ENCODE measurements at places on chromosomes 6 and 20.

DNA sequence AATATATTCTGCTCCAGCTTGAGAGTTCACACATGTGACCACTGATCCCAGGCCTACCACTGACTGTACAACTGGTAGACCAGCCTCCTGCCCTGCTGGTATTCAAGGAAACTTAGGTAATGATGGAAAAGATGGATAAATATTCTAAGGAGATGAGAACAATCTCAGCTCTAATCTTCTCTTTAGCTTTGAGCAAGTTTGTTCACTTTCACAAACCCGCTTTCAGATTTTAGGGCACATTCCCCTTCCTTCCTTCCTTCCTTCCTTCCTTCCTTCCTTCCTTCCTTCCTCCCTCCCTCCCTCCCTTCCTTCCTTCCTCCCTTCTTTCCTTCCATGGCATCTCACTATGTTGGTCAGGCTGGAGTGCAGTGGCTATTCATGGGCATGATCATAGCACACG, 88.2 kb upstream of the PHACTR1 start:
- DNase-seq: no peak

DNA sequence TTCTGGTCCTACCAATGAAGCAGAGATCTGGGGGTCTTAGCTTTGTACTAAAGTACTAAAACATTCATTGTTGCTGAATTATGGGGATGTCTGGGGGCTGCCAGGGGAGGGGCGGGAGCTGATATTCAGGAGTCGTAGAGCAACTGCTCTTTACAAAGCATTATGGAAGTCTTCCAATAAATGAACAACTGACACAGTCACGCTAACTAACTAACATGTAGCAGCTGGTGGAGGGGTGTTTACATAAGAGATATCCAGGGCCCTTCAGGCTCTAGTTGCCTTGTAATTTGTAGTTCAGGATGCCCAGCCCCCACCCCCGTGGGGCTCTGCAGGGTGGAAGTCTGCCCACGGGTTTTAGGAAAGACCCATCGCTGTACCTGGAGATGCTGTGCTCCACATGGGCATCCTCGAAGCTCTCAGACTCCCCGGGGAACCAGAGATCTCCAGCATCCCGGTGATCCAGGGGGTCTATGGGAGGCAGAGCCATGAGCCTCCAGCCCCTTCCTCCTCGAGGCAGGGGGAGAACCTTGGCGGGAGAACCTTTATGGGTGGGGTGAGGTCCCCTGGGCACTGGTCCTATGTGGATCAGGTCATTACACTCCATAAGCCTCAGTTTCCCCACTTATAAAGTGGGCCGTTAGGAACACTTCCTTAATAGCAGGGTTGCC, 3.4 kb downstream of the TREM2 start:
- peak; percentile 74 for DNase-seq

- no peak for DNase-seq
Observed at GRCh38 chr20:23517719-23518118, 26.8 kb downstream of the CST8 start.

- DNase-seq: no peak
Observed at GRCh38 chr6:71114544-71114943, 157.7 kb upstream of the B3GAT2 start.

GRCh38 chr6:112938650-112939049, 591.5 kb downstream of the RFPL4B start:
- DNase-seq: no peak

DNA sequence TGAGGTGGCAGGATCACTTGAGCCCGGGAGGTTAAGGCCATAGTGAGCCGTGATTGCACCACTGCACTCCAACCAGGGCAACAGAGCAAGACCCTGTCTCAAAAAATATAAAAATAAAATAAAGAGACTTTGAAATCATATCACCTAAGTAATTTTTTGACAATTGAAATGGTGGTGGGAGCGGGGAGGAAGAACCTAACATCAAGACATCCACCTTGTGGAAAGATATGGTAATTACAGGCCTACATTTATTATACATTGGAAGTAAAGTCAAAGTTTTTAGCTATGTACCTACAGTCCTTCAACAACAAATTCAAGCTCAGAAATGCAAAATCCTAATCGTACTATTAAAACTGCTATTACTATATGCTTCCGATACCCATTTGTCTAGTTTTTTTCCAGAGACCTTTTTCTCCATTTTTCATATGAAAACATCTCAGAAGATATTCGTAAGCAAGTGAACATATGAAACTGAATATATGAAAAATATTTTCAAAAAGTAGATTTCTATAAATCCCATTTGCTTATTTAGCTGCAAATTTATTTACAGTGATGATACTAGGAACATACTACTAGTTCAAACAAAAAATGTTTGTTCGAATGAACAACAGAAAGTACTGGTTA, 83.3 kb downstream of the SYCP2 start:
- no peak for DNase-seq

DNA sequence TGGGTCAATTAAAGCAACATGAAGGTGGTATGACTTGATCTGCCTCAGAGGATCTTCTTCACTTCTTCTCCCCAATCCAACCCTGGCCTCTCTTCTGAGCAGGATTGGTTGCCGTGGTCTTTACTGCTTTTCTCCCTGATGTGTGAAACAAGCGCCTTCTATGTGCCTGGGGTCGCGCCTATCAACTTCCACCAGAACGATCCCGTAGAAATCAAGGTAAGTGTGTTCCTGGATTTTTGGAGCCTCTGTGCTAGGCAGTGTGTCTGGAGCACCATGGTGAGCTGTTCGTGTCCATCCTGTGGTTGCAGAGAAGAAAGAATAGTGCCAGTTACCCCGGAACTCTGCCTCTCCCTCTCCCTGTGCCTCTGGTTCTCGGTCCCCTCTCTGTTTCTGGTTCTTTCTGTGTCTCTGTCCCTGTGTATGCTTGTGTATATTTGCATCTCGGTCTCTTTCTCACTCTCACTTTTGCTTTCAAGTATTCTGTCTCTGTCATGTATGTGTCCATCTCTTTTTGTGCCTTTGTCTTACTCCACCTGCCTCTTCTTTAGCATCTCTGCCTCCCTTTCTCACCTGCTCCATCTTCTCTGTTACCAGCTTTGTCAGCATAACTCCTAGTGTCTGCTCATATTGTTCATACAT, 23.5 kb downstream of the TM9SF4 start:
- no peak for DNase-seq

DNA sequence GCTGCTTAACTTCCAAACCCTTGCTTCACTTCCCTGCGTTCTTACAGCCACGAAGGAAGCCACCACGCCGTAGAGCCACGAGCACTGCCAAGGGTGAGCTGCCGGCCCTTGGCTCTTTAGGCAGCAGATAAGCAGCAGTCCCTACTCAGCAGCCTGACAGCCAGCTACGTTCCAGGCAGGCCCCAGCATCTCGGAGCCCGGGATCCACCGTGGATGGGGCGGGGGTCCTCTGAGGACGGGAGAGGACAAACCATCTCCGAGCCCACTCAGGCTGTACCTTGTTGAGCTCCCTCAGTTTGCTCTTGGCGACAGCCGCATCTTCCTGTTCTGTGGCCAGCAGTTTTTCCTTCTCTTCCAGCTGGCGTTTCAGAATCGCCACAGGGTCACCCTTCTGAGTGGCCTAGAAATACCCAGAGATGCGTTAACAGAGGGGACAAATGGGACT, 40.5 kb downstream of the RRBP1 start:
- no peak for DNase-seq

GRCh38 chr6:43775535-43775885, 5.5 kb downstream of the VEGFA start:
- DNase-seq: no peak

DNA sequence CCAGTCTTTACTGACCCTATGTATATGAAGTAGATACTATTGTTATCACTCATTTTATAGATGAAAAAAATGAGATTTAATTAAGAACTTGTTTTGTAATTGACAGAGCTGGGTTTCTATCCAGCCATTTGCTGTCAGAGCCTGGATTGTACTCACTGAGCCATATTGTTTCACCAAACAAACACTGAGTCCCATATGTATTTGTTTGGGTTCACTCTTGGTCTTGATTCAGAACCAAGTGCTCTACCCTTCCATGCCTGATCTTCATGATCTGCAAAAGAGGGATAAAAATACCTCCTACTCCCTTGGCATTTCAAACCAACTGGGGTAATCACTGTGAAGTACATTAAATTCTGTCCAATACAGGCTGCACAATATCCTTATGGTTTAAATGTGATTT, 52.4 kb downstream of the OPN5 start:
- DNase-seq: no peak

DNA sequence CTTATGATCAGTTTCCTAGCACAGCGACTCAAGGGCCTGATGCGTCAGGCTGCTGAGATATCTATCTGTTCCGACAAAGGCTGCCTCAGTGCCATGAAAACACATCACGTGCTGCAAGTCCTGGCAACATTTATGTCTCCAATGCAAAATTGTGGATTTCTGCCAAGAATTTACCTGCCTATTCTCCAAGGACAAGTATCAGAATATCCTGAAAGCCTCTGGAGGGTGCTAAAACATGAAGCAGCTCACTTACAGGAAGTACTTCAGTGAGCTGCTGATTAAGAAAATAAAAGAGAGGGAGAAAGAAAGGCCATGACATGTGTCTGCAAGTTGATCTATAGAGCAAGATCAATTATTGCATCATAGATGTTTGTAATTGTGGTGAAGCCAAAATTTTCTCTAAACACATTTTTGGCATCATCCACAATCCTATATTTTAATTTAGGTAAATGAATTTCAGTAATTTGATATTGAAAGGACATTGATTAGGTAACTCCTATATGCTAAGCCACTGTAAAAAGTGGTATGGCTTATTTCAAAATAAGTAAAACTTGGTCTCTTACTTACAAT, 25.8 kb upstream of the TPBG start:
- DNase-seq: no peak

DNA sequence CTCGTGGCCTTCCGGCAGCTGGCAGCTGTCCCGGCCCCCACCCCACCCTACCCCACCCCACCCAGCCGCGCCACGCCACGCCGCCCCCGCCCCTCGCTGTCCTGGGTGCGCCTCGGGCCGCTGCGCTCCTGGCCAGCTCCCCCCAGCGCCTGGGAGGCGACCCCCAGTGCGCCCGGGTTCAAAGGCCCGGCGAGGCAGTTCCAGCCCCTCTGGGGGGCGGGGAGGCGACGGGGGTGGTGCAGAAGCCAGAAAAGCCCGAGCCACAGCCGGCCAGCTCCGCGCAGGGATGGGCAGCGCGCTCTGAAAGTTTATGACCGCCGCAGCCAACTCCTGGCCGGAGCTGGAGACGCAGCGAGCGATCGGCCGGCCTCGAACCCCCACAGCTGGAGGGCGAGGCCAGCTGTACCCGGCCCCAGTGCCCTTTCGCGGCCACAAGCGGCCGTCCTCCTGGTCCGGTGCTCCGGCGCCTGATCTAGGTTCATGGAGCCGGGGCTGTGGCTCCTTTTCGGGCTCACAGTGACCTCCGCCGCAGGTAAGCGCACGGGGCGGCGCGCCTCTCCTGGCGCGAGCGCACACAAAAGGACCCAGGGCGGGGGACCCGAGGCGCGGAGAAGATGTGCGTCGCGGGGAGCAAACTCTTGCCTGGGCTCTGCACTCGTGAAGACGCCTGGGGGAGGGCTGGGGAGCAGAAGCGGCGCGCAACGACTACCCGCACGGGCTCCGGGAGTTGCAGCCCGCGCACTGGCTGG, at the start of gene EDN3:
Gene EDN3, plus strand, starts transcription at position 279 of the 749 bp plus-strand sequence. Its CDS starts 202 bp downstream, at position 481.
- DNase-seq: no peak

- no peak for DNase-seq
Observed at GRCh38 chr6:74320715-74321114, 624.7 kb downstream of the CD109 start.

DNA sequence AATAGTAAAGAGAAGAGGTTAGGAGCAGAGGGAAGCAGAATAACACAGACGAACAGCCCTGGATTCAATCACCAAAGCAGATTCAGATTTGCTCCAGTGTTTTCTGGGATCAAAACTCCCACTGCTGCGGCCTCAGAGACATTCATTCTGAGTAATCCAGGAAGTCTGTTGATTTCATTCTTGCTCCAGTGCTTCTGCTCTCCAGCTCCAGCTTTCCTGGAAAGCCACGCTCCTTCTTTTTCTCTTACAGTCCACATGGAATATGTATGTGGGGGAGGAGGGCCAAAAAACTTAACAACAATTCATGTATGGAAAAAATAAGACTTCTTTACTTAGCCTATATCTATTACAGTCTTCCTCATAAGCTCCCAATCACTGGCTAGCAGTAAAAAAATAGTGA, 26.4 kb upstream of the UST start:
- DNase-seq: no peak

DNA sequence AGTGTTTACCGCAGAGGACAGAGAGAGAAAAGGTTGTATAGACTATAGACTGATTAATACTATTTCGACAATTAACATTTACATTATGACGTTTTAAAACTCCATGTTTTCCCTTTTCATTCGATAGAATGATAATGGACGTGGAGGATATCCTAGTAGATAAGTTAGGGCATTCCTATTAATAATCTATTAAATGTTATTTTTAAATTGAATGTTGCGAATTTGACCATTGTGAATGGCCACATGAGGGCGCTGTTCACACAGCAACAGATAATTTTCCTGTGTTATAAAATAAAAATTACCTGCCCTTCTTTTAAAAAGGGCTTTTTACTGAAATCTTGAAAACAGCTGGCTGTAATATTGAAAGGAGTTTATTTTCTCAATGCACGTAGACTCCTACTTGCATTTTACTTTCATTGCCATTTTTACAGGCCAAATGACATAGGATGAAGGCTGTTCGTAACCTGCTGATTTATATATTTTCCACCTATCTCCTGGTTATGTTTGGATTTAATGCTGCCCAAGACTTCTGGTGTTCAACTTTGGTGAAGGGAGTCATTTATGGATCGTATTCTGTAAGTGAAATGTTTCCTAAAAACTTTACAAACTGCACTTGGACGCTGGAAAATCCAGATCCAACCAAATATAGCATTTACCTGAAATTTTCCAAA, 3.3 kb downstream of the ADGRB3 start:
- DNase-seq: no peak

GRCh38 chr20:23207826-23208540, 121.9 kb upstream of the CD93 start:
- no peak for DNase-seq

- no peak for DNase-seq
Observed at GRCh38 chr6:31403283-31404060, at the start of gene MICA. TSS of gene MICA (plus strand) at chr6:31403595. CDS start at chr6:31403633, 38 bp downstream.

- no peak for DNase-seq
Observed at GRCh38 chr20:10777710-10778109, 103.9 kb upstream of the JAG1 start.

GRCh38 chr20:60071965-60072364, 113.7 kb downstream of the CDH26 start:
- no peak for DNase-seq
